ENCODE measurements at places on chromosomes 4 and X.

GRCh38 chr4:183755596-183755995, 96.5 kb downstream of the TRAPPC11 start:
- no peak for DNase-seq

DNA sequence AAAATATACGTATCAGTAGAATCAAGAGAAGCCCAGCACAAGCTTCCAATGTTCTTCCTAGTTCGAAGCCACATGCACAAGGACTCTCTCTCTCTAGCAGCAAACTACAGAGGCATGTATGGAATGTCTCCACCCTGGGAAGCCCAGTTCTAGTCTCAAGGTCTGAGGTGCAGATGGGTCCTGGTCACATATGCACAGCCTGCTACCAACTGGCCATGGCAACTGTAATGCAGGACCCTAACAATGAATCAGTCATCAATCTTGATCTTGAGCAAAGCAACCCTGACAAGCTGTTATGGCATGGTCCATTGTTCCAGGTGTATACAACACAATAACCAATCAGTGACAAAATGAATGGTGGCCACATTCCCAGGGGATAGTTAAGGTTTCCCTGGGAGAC, 55.8 kb downstream of the MBNL3 start:
- no peak for DNase-seq

DNA sequence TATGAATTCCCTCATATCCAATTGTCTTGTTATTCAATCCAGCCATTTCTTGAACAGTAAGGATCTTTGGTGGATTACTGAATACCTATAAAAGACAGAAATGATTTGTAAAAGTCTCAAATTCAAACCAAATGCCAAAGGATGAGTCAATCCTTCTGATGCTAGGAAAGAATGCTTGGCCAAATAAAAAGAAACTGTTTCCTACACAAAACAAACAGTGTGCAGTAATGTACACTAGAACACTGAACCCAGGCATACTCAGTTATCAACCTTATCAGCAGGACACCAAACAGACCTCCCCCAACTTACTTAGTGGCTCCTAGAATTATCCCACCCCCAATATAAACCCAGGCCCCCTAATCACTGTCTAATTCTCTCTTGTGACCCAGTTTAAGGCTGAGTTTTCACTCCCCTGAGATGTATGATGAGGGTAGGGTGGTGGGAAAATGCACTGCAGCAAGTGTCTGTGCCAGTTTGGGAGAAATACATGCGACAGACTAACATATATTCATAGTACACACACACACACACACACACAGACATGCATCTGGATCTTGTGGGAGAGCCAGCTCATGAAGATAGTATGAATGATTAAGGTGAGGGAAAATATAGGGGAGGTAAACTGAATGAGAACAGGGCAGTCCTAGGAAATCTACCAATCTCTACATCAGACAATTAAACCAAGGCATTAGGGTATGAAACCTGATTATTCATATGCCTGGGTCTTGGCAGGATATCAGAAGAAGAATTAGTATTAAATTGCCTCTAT, 35.0 kb downstream of the CLDN2 start:
- no peak for DNase-seq

DNA sequence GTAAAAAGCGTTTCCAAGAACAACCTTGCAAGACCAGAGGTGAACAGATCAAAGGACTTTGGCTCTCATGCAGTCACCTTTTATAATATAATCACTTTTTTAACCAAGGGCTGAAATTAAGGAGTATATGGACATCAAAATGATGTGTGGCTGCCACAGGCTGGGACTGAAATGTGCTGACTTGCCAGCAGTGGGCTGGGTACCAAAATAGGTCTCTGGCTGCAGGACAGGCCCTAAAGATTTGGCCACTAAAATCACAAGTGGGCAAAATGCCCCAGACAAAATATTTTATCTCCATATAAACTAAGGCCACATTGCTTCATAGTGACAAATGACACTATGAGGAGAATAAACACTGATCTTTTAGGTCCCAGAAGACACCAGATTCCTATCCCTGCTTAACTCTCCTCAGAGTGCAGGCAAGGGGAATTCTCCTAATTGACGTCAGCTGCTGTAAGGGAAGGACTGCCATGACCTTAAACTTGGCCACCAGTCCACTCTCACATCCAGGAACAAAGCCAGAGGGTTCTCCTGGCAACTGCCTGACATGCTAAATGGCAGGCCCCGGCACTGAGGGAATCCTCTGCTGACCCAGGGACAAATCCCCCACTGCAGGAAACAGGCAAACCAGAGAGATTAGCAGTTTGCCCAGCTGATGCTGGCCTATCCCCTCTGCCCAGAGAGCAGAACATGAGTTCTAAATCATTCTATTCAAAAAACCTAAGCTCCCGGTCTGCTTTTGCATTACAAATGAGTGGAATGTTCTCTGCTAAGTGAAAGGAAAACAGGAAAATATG, 155.8 kb downstream of the PPP3CA start:
- no peak for DNase-seq

GRCh38 chr4:32672359-32672758, 1952.2 kb downstream of the PCDH7 start:
- DNase-seq: no peak

- DNase-seq: no peak
These were observed 1.7 kb downstream of the SLC25A4 start for GRCh38 chr4:185144601-185145240.

GRCh38 chrX:42028109-42028508, 104.8 kb upstream of the CASK start:
- DNase-seq: peak; percentile 31

Data from K562 (cell line).